ENCODE measurements at places on chromosomes 3 and 15.

- no peak for DNase-seq
These were observed 5.2 kb downstream of the ARPP19 start for GRCh38 chr15:52563501-52564060.

DNA sequence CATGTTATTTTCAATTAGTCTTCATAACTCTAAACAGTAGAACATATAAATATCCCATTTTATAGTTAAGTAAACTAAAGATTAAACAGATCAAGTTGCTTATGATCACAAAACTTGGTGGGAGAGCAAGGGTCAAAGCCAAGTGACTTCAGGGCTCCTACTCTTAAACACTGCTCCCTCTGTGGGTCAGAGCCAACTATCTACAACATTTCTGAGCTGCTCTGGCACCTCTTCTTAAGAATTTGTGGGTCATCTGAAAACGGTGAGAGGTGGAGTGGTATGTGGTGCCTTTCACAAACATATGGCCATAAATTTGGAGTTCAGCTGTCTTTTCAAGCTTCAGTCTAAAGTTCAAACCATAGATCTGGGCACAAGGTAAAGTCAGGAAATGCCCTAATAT, 10.9 kb downstream of the ATG3 start:
- no peak for DNase-seq

GRCh38 chr3:43525386-43525785, 96.4 kb downstream of the ANO10 start:
- no peak for DNase-seq

DNA sequence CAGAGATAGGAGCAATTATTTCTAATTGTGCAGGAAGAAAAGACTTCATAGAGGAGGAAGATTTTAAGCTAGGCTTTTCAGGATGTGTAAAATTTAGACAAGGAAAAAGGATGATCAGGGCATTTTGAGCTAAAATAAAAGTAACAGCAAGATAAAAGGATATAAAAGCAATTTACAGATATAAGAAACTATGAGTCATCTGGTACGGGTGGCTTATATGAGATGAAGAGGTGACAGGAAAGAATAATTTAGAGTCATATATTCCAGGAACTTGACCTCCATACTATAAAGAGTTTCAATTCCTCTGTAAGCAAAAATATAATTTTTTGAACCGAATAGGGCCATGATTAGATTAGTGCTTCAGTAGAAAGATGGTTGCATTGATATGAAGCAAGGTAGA, 273.7 kb downstream of the RBMS3 start:
- DNase-seq, result no peak

- DNase-seq, result no peak
These were observed 62.6 kb downstream of the NME9 start for GRCh38 chr3:138267083-138267482.

DNA sequence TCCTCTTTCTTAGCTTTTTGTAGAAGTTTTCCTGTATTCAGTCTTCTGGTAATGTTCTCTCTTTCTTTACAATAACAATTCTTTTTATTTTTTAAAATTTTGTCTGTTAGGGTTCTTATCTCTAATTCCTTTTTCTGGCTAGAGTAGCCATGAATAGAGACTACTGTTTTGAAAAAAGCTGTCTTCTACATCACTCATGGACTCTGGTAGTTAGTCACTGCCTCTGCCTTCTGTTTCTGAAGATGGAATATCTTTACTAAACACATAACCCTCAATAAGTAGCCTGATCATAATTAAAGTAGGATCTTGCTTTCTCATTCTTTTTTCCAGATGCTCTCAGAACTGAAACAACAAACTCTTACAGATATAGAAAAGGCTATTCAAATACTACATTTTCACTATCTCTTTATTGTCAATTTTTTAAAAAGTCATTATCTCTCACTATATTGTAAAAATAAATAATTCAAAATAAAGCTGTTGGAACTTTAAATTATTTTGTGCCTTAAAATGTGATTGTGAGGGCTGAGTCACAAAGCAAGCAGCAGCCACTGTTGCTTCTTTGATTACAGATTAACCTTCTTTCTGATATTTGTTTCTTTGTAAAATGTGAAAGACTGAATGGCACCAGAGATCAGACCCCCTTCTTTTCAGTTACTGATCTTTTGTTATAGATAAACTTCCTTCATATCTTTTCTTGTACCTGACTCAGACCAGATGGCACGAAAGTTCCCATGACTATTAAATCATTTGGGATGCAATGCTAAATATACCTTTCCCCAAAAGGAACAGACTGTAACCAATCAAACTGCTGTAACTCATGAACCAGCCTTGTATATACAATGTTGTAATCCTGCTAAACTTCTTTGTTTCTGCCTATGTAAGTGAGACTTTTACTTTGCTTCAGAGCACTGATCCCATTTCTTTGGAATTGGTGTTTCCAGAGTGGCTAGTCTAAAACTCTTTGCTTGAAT, 1159.5 kb downstream of the IGSF11 start:
- DNase-seq, result no peak

DNA sequence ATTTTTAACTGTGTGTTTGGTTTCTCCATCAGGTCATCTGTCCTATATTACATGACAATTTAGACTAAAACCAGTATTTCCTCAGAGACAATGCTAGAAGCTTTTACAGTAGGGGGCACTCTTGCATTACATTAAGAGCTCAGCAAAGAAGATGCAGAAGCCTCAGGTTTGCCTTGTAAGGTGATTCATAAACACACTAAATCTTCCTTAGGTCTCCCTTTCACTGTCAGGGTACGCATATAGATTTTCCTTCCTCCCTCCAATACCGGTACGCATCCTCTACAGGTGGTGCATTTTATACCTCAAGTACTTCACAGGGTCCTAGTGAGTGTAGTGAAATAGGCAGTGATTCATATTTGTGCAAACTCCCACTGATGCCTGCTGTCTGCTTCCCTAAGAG, 46.5 kb downstream of the CD86 start:
- DNase-seq, result peak; percentile 29

DNA sequence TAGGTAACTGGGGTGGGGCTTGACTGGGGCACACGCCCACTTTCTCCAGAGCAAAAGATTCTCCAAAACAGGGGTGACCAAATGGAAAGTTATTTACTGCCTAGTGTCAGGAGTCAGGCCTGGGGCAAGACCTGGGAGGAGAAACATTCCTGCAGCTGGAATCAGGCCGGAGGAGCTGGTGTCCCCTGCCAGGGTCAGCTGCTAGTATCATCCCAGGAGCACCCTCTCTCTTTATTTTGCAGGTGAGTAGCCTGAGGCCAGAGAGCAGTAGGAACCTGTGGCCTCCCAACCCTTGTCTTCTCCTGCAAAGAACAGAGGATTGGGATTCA, 32.9 kb downstream of the DNAJB8 start:
- no peak for DNase-seq

DNA sequence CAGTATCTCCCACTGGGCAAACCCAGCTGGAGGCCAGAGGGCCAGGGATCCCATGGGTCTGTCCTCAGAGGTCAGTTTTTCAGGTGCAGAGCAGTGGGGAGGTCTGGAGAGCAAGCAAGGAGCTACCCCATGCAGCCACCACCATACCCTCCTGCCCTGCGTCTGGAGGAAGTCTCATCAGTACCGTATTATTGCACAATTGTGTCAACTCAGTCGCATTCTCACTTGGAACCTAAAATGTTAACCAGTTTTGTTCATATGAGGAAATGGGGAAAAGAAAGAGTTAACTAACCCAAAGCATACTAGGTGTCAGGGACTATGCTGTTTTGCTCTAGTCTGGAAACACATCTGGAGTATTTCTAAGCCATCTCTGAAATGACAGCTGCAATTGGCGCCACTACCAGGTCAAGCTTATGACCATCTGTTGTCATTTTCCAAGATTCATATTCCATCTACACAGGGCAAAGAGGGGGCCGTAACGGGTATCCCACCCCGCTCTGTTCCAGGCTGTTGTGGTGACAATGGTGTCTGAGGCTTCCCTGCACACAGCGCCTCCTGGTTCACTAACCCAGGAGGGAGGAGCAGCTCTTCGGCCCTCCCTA, 16.9 kb upstream of the APBA2 start:
- no peak for DNase-seq

DNA sequence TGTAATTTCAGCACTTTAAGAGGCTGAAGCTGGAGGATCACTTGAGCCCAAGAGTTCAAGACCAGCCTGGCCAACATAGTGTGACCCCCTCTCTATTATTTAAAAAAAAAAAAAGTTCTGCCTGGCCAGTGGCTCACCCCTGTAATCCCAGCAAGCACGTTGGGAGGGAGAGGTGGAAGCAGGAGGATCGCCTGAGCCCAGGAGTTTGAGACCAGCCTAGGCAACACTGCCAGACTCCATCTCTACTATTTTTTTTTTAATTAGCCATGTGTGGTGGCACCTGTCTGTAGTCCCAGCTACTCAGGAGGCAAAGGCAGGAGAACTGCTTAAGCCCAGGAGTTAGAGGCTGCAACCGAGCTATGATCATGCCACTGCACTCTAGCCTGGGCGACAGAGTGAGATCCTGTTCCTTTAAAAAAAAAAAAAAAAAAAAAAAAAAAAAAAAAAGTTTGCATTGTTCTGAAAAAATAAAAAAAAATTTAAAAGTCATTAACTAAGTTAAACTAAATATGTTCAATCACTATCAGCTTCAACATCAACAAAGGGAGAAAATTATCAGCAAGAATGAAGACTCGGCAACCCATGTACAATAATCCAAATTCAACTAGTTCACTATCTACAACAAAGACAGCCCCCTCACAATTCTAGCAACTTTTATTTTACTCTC, 1.9 kb downstream of the RAF1 start:
- DNase-seq, result no peak

GRCh38 chr3:133824961-133825485, 19.4 kb downstream of the SRPRB start:
- DNase-seq, result no peak

- no peak for DNase-seq
These were observed 127.6 kb downstream of the NAALADL2 start for GRCh38 chr3:174986685-174987084.

DNA sequence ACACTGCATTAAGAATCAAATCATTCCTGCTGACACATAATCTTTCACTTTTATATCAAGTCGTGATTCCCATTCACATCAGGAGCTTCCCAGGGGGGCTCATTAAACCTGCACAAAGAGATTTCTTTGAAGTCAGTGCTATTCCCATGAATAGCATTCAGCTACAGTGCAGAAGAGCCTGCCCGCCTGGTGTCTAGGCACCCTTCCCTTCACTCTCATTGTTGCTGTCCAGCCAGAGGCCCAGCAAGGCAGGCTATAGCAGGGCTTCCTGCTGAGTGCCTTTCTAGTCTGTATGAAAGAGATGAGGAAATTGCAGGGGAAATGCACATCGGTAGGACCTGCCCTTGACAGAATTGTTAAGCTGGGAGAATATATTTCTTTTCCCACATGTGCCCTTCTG, 4.5 kb upstream of the GJD2 start:
- DNase-seq, result no peak

DNA sequence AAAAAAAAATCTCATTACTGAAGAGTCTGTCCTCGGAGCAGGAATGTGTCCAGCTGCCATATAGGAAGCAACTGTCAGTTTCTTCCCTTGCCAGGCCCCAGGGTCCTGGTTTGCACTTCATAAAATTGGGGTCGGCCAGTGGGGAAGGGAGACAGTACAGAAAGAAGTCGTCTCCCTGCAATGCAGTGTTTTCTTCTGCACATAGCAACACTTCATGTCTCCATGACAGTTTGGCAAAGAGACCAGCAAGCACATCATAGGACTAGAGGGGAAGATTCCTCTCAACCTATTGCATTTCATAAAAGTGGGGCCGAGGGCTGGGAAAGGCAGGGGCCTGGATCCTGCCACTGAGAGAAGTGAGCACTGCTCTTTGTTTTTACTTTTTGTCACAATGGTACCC, 138.2 kb upstream of the HACD2 start:
- no peak for DNase-seq

- DNase-seq, result no peak
These were observed 133.1 kb downstream of the DIPK2A start for GRCh38 chr3:144104679-144105078.

DNA sequence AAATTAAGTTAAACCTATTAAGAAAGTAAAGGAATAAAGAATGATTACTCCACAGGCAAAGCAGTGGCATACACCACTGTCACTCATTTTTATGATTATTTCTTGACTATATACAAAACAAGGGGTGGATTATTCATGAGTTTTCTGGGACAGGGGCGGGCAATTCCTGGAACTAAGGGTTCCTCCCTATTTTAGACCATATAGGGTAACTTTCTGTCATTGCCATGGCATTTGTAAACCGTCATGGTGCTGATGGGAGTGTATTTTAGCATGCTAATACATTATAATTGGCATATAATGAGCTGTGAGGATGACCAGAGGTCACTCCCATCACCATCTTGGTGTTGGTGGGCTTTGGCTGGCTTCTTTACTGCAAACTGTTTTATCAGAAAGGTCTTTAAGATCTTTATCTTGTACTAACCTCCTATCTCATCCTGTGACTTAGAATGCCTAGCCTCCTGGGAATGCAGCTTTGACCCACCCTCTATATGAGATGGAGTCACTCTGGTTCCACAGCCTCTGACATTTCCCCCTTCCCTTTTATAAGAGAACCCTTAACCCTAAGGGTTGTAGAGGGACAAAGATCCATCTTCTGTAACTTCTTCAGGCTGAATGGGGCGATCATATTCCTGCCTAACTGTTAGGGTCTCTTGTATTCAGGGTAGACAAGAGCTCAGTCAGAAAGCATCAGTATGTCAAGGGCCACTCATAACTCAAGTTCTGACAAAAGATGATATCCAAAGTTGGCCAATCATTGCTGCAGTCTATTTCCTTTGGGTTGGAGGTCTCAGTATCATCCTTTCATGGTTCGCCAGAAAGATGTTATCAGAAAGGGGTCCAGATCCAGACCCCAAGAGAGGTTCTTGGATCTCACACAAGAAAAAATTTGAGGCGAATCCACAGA, 79.5 kb upstream of the LIPC start:
- DNase-seq, result no peak

DNA sequence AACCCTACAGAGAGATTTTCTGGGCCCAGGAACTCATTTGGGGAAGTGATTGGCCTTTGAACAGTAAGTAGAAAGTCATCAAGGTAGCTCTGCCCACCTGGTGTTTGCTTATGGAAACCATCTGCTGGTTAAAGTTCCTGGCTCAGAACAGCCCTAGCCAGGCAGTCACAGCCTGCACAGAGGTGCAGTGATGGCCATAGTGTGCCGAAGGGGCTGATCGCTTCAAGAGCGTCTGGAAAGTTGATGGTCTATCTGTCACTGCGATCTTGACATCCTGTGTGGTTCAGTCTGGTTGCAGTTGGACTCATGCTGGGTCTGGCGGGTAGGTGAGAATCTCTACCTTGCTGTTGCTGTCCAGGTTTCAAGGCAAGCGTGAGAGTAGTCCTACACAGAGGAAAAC, 151.6 kb downstream of the SLCO3A1 start:
- no peak for DNase-seq

DNA sequence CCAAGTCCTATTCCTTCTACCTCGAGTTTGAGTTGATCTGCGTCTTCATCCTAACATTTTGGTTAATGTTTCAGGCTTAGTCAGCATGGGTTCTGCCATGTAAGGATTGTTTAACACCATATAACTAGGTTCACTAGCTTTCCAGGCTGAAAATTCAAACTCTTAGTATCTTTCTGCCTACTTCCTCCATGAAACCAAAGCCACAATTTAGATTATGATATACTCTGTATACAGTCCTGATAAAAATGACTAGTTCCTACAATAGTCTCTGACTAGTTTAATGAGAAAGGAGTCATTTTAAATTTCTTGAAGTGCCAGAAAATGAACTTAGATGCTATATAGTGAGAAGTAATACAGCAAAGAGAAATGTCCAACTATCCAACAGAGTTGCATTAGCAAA, 6.6 kb upstream of the BTLA start:
- DNase-seq, result no peak

- DNase-seq, result peak; percentile 64
These were observed 3.2 kb downstream of the ANP32A start for GRCh38 chr15:68817304-68818065.

- no peak for DNase-seq
These were observed 1031.8 kb upstream of the NR2F2 start for GRCh38 chr15:95298729-95299128.

Data from activated CD4-positive, alpha-beta T cell treated with anti-CD3 and anti-CD28 coated beads, Interleukin-2, amount 50 U/mL, for 24 hours (primary cell).